Activated CD8-positive, alpha-beta memory T cell treated with anti-CD3 and anti-CD28 coated beads for 1 hour (primary cell): ENCODE measurements at places on chromosomes 2 and 18.

- DNase-seq = no peak
Measured at GRCh38 chr2:31012406-31012805, 125.8 kb downstream of the GALNT14 start.

DNA sequence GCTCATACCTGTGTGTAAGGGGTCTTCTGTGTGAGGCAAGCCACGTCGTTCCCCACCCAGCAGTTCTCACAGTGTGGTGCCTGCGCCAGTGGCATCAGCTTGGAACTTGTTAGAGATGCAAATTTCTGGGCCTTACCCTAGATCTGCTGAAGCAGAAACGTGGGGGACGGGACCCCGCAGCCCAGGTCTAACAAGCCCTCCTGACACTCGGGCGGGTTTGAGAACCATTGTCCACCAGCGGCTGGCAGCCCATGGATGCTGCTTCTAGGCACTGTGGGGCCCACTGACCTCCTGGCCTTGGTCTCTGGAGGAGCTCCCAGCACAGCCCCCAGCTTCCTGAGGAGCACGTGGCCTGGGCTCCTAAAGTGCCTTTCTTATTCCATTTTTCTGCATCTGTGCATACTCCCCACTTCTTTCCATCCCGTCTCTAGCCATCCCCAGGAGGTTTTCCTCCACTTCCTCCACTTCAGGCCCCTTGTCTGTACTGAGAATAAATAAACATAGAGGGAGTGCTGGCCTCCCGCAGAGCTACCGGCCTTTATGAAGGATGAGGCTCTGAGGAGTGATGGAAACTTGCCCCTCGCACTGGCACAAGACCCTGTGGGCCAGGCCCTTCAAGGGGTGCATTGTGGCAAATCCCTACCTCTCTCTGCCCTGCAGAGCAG is 94.3 kb downstream of the GALR1 start:
- DNase-seq = no peak

- DNase-seq = no peak
Measured at GRCh38 chr18:29285471-29285870, 1108.5 kb upstream of the CDH2 start.

DNA sequence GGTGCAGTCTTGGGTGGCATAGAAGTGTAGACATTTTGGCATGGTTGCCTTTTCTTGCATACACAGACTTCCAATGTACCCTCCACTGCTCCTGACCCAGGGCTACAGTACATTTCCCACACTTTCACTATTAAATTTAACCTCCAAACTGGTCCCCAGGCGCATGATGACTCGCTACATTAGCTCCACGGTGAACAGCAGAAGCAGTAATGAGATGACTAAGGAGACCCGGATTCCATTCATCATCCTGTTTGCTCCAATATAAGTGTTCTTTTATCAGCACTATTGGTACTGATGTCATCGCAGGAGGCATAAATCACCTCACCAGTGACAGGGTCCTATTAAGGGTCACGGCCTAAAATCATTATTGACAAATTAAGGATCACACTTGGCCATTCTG is 316.5 kb downstream of the EN1 start:
- DNase-seq = no peak

DNA sequence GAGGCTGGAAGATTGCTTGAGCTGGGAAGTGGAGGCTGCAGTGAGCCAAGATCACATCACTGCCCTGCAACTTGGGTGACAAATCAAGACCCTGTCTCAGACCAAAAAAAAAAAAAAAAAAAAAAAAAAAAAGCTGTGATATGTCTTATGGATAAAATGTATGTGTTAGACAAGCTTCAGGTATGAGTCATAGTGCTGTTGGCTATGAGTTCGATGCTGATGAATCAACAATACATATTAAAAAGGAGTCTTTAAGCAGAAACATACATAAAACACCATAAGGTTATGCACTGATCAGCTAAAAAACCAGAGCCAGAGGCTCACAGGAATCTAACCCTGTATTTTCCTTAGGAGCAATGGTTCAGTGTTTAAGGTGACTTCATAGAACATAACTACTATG is 332.3 kb downstream of the NCKAP5 start:
- DNase-seq = no peak

DNA sequence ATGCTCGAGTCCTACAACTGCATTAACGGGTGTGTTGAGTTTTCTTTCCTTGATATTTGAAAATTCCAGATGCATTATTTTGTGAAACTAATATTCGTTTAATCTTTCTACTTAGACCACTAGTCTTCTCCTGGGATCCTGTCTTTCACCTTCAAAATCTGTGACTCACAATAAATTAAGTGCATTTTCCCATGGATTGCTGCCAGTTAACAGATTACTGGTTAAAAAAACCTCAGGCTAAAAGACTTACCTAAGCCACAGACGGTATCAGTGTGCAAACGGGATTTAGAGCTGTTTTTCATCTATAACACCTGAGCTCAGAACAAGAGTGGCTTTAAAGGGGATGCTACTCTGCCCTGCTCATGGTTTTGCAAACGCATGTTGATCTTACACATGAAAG is 10.2 kb downstream of the FECH start:
- DNase-seq = no peak

DNA sequence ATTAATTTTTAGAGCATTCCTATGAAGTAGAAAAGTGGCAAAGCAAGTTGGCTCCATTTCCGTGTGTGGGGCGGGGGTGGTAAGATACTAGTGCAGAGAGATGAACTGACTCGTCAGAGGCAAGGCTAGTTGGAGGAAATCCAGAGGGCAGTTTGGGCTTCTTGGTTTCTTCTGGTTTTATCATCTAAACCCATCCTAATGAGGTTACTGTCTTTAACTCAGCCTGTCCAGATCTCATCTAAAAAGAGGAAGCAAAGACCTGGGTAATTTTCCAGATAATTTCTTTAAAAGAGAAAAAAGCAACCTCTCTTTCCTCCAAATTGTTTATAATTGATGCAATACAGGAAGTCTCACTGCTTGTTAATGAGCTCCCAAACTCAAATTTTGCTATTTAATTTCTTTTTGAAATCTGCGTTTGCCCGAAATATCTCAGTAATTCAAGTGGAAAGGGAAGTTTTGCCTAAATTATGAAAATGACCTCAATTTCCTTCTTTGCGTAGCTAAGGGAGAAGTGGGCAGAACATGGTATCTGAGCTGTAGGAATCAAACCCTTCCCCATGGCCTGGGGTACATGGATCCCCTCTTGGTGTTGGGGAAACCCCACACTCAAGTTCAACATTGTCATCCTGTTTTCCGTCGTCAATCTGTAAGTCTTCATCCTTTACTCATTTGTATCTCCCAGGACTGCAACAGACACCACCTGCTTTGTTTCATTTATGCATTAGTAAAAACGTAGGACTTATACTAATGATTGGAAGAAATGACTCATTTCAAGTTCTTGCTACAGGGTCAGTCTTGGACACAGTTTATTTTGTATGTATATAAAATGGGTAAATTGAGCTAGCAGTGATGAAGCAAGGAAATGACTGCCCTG is 89.1 kb upstream of the KLF7 start:
- no peak for DNase-seq

- DNase-seq = no peak
Measured at GRCh38 chr2:18987592-18988073, 370.8 kb downstream of the OSR1 start.

- DNase-seq = no peak
Measured at GRCh38 chr2:218882866-218883366, 2.3 kb downstream of the WNT10A start.

DNA sequence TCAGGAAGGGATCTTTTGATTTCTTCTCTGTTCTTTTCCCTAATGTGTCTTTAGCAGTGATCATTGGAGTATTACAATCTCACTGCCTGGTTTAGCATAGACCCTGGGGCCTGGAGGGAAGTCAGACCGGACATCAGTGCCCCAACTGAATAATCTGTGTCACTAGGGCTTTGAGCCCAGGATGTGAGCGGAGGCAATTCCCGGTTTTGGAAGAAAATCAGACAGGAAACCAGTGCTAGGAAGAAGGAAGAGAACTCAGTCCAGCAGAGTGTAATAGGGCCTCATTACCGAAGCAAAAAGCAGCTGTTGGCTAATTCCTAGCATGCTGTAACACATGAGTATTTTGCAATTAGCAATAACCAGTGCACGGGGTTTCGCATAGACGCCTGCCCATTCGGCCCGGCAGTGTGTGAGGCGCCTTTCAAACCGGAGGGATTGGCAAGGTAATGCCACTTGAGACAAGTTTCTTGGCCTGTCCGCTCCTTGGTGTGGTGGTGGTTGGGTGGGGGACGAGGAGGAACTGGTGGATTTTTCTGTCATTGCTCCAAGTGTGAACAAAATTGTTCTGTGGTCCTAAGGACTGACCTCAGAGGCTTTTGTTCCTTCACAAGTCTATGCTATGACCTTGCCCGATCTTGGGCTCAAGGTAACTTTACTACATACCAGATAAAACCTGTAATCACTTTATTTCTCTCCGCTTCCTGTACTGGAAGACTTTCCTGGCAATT is 2.8 kb downstream of the FOSL2 start:
- no peak for DNase-seq

GRCh38 chr2:100276716-100277115 is 45.6 kb downstream of the LONRF2 start:
- DNase-seq = no peak

DNA sequence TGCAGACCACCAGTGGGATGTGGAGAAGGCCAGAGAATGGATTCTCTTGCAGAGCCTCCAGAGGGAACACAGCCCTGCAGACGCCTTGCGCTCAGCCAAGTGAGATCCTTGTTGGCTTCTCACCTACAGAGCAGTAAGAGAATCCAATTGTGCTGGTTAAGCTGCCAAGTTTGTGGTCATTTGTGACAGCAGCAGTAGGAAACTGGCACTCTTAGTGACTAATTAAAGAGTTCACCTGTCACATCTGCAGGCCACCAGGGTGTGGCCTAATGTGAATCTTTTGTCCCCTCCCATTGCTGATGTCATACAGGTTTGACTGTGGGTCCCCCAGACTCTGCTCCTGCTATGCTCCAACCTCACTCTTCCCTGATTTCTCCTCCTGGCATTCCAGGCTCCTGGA is 235.9 kb downstream of the TFCP2L1 start:
- no peak for DNase-seq

DNA sequence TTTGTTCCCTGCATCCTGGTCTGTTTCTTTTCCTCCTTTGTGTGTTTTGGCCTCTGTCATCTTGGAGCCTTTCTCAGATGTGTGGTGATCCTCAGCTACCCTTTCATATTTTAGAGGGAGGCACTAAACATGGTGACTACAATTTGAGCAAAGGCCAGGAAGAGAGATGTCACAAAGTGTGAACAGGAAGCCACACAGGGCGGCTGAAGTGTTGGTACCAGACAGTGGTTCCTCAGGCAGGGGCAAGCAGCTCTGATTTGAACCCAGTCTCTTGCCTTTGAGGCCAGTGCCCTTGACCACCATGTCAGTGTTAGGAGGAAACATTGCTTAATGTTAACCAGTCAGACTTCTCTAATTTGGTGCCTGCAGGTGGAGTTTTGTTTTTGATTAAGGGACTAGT is 9.2 kb downstream of the LRRFIP1 start:
- DNase-seq = no peak

- DNase-seq = no peak
Measured at GRCh38 chr2:158726911-158727592, 68.1 kb upstream of the DAPL1 start.

GRCh38 chr2:178452334-178452733 is 1.2 kb downstream of the PJVK start:
- DNase-seq = no peak

DNA sequence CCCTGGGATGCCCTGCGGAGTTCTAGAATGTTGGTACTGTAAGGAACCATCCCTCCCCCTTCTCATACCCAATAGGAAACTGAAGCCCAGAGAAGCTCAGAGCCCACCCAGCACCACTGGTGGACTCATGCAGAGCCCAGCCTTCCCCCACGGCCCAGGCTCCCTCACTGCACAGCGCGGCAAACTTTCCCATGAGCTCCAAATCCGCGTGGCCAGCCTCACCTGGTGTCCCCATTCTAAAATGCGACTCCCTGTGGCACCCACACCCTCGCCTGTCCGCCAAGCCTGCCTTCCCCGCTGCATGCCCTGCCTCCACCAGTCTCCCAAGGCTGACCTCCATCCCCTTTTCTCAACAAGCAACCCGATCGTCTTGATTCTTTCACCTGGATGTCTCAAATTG is 51.1 kb downstream of the PTGR3 start:
- no peak for DNase-seq

GRCh38 chr2:41540272-41540998 is 507.4 kb upstream of the PKDCC start:
- no peak for DNase-seq

- no peak for DNase-seq
Measured at GRCh38 chr2:202035089-202035940, 1.7 kb downstream of the FZD7 start.

DNA sequence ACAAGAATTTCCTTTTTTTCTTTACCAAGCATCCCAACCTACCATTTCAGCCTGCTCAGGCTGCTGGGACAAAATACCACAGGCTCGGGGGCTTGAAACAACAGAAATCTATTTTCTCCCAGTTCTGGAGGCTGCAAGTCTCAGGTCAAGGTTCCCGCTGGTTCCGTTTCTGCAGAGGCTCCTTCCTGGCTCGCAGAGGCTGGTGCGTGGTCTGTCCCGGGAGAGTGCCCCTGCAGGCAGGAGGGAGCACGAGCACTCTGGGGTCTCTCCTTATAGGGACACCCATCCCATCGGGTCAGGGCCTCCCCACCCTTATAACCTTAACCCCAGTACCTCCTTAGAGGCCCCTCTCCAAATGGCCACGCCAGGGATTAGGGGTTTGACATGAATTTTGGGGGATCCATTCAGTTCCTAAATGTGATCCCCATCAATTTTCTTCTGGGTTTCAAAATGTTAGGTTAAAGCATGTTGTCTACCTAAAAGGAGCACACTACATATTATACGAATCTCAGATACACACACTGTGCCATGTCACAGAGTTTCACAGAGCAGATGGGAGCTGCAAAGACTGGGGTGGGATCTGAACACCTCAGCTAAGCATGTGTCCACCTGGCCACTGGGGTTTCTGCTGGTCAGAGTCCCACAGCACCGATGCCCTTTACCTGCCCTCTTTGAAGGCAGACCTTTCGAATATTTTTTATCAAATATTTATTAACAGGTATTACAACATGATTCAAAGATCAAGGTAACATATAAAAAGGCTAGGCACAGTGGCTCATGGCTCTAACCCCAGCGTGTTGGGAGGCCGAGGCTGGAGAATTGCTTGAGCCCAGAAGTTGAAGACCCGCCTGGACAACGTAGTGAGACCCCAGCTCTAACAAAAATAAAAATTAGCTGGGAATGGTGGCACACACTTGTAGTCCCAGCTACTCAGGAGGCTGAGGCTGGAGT is 17.6 kb upstream of the ADI1 start:
- DNase-seq = no peak

- DNase-seq = no peak
Measured at GRCh38 chr18:37493352-37493935, 72.2 kb downstream of the CELF4 start.

DNA sequence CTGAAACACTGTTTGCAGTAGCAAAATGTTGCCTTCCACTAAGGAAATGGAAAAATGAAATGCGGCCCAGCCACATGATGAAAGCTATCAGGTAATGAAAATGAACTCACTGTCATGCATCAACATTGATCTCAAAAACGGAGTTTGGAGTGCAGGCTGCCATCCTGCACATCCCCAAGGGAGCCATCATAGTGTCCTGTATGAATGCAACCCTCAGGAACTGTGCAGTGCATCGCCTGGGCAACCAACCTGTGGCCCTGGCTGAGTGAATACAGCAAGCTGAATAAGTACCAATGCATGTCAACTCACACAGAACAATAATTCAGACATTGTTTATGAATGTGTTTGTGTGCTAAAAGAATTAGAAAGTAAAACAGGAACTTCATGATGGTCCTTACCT is 23.1 kb upstream of the TXNDC2 start:
- DNase-seq = no peak
